ENCODE measurements at places on chromosomes 7 and 10.
A peak's percentile ranks its signal among the peaks of the same experiment; 100 is the strongest.

GRCh38 chr10:65845916-65846315, 1079.9 kb upstream of the LRRTM3 start:
- no peak for DNase-seq

- no peak for DNase-seq
Observed at GRCh38 chr7:30028749-30029635, 780 bp downstream of the PLEKHA8 start.

DNA sequence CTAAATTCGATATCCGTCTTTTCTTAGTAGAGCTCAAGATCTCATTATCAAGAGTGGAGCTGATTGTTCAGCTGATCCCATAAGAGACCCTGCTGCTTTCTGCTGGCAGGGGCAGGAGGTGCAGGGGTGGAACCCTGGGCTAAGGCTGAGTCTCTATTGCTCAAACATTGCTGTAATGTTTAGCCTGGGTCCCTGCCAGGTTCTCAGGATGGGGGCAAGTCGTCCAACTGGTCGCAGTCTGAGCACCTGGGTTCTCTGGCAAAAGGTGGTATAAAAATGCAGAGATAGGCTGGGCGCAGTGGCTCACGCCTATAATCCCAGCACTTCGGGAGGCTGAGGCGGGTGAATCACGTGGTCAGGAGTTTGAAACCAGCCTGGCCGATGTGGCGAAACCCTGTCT, 62.0 kb upstream of the NRBF2 start:
- peak; percentile 13 for DNase-seq

DNA sequence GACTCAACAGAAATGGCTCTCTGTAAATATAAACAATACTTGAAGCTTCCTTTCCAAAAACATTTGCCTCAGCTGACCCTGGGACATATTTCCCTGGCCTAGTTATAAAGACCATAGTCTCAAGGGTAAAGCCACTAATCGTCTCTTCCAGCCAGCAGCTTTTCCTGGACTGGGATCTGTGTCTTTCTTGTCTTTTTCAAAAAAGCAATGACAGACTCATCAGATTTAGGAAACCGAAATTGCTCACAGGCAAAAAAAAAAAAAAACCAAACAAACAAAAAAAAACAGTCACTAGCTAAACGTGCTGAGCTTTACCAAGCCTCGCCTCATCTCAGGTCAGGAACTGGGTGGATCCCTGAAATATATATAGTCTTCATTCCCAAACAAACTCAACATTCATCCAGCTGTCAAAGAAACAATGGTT, 23.5 kb downstream of the STN1 start:
- DNase-seq: peak; percentile 20

- peak; percentile 5 for DNase-seq
Observed at GRCh38 chr10:126969310-126969709, 64.1 kb downstream of the DOCK1 start.

DNA sequence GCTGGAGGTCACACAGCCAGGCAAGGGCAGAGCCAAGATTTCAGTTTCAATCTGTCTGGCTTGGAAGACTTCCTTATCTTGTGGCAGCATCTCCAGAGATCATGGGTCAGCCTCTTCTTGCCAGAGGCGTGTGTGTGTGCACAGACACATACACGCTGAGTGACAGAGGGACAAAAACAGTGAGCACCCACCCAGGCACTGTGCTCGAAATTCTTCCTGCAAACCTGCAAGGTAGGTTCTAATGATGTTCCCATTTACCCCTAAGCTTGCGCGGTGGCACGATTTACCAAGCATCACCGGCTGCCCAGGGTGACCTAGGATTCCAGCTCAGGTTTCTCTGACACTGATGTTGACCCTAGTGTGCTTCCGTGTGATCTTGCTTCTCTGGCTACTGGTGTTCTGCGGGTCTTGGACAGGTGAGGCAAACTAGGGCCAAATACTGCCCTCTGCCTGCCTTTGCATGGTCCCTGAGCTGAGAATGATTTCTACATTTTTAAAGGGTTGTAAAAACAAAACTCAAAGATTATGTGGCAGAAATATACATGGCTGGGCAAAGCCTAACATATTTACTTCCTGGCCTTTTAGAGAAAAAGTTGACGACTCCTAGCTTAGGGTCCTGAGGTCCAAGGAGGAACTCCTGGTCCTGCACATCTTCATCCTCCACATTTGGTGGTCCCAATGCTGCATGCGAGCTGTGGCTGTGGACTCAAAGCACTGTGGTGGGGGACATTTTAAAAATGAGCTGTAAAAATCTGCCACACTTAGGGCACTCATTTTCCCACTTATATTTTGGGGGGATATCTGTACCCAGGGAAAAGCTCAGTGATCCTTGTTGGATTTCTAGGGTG, 268.5 kb downstream of the RPS24 start:
- peak; percentile 14 for DNase-seq

GRCh38 chr10:100998991-100999741, 442 bp upstream of the LZTS2 start:
- peak; percentile 35 for DNase-seq

DNA sequence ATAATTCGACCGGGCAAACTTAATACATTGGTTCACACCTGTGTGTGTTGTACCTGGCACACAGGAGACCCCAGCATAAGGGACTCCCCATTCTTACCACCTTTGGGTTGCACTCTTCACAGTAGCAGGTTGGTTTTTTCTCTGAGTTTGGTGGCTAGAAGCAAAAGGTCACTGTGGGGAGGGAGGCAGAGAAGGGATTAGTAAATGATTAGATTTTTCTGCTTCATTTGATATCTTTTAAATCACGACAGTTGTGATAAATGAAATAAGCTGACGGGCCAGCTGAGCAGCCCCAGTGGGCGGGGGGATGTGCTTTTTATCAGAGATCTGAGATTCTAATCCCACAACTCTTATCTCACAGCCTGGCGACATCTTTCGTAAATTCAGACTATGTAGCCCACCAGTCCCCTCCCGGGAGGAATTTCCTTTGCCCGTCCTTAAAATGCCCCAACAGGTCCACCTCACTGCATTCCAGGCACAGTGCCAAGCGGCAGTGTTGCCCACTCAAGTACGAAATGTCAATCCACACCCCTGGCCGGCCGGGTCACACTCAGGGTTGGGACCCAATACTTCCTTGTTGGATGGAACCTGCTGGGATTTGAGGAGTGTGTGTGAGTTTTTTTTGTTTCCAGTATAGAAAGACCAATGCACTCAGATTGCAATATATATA, 10.5 kb upstream of the KCP start:
- no peak for DNase-seq

GRCh38 chr10:76024460-76025123, 593.2 kb downstream of the LRMDA start:
- DNase-seq: no peak

DNA sequence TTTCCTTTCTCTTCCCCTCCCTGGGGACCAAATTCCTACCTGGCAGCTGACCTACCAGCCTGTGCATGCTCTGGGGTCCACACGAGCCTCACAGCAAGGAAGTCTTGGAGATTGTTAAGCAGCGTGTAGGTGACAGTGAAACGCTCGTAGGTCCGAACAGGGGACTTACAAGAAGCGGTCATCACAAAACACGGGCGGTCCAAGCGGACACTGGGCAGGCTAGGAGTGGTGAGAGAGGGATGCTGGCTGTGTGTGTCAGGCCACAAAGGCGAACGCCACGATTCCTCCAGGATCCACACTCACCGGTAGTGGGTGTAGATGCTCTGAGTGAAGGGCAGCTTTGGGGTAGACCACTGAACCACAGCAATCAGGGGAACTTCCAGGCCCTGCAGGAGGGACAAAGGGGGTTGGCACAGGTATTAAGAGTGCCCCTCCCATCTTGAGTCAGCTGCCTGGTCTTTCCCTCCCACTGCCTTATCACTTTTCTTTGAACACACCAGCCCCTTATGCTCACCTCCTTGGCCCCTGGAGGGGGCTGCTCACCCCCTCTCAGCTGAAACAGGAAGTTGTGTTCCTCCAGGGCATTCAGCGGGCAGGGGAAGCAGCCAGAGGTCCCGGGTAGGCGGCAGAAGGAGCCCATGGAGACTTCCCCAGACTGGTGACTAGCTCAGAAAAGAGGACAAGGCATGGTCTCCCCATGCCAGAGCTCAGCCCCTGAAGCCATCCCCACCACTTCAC, 2.0 kb downstream of the TRAPPC14 start:
- DNase-seq: no peak

DNA sequence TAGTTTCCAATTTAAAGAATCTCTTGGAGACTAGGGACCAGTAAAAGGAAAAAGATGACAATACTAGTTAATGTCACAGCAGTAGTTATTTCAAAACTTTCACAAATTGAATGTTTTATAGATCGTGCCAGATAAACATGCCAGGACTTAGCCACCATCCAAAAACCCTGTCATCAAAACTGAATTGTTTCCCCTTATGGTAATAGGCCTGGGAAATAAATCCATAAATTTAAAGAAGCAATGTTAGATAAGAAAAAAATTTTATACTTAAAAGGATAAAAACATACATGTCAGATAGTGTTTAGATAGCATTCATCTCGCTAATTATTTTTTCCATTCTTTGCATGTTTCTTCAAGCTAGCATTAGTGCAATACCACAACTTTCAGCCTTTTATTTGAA, 71.2 kb downstream of the SUGCT start:
- DNase-seq: no peak

- peak; percentile 41 for DNase-seq
Observed at GRCh38 chr7:90262438-90262837, 17.5 kb downstream of the CFAP69 start.

DNA sequence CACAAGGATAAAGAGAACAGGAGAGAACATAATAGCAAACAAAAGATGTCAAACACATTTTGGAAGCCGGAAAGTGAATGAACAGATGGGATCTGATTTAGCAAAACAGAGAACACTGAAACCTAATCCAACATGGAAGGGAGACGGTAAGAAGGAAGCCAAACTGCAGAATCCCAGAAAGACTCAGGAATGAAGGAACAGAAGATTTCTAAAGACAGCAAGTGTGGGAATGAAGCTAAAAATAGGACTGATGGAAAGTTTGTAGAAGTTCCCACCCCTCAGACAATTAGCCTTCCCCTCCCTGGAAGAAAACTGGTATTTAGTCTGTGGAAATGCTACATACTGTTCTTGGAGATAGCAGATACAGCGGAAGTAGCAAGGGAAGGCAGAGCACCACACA, 40.8 kb downstream of the SLC16A12 start:
- DNase-seq: no peak

DNA sequence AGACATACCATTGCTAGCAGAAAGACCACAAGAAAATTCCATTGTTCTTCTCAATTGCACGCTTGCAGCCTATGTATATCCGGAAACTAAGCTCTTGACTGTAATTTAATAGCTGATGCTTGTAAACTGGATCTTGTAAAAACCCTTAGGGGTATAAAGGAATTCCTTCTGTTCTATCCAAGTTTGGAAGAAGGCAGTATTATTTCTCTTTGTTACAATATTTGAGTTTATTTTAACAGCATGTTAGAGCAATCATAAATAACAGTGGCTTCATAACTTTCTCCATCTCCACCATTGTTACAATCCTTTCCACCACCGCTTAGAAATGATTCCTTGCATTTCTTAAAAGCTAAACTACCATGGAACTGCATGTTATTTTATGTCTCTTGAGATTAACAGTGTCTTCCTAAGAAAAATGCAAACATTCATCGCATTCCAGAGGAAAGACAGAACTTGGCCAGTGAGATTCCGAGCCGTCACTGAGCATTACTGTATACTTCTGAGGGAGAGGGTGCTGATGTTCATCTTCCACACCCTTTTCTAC, 92.5 kb downstream of the TRIL start:
- DNase-seq: no peak

DNA sequence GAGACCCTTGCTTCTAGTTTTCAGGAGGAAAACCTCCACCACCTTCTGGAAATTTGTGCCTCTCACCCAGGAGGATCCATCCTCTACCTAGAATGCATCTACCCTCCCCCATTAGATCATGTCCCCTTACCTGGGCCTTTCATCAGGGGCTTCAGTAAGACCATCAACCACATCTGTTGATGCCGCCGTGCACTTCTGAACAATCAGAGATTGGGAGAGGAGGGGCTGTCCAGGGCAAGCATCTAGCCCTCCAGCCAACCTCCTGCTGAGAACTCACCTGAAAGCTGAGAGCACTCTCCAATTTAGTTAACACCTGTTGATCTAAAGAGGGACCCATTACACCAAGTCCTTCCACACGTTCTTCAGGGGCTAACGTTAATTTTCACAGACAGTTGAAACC, 57.6 kb upstream of the PIK3CG start:
- DNase-seq: no peak

DNA sequence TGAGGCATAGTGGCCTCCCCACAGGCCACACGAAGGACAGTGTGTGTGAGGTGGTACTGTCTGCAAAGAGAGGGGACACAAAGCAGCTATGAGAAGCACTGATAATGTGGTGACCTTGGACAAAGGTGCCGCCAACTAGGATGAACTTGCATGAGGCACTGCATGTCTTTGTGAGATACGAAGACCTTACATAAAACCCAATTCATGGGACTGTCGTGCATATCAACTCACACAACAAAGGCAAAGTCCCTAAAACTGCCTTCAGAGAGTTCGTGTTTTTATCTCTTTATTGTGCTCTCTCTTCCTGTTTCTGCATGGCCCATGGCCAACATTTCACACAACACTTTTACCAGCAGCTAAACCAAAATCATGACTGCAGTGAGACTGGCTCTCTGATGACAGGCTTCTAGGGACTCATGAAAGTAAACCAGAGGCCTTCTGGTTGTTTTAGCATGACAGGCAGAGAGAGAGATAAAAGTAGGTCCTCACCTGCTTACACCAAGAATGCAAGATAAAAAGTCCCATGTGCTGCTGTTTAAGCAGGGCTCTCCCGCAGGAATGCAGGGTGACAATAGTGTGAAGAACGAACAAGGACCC, 347.8 kb downstream of the ELMO1 start:
- no peak for DNase-seq
